ENCODE measurements at places on chromosomes 6 and 20.

GRCh38 chr6:52227495-52227894, 16.8 kb downstream of the IL17F start:
- DNase-seq: no peak

DNA sequence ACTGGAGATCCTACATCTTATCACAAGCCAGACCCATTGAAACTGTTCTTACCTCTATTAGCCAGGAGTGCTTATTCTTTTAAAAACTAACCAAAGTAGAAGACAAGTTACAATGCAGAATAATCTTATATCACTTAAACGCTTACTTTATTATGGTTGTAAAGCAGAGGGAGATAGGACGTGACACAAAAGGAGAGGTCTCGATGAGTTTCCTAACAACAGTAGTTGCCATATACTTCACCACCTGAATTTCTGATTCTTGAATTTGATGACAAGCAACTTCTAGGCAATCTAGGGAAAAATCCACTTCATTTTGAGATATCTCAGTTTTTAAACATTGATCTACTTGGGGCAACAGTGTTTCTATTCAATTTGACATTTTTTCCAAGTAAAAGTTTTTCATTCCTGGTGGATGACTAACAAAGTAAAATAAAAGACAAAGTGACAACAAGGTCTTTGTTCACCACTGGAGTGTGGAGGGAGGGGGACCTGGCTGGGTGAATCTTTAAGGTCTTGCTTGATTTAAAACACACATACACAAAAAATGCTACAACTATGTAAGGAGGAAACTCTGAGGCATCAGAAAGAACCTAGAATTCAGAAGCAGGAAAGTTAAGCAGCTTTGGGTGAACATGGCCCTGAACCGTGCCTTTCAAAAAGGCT, 110.9 kb downstream of the SMLR1 start:
- peak; percentile 3 for DNase-seq

- DNase-seq: peak; percentile 76
These were observed 98.8 kb downstream of the SASH1 start for GRCh38 chr6:148441454-148441911.

- DNase-seq: no peak
These were observed 41.6 kb downstream of the MRAP2 start for GRCh38 chr6:84074988-84075781.

DNA sequence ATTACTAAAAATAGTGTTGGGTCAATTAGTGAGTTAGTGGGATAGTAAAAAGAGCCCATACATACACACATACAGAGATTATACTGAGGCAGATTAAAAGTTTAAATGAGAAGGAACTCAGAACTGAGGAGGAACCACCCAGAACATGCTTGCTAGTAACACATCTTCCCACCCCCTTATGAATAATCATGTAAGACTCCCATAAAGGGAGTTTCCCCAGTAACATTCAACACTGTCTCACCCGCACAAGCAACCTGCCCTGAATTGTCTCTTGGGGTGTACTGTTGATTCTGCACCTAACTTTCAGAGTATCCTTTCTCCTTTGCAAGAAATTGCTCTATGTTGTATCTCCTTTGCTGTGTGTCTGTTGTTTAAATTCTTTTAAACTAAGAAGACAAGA, 11.1 kb upstream of the HLA-DQB2 start:
- DNase-seq: no peak

GRCh38 chr6:81128671-81129070, 623.8 kb downstream of the TENT5A start:
- no peak for DNase-seq
